NCI-H1105 (cell line): ENCODE measurements at places on chromosomes 5 and 9.

GRCh38 chr9:75855509-75855908 is 35.0 kb upstream of the PCSK5 start:
- DNase-seq, result no peak

- DNase-seq, result no peak
Observed at GRCh38 chr5:75460942-75461610, 50.4 kb downstream of the CERT1 start.

GRCh38 chr5:87302061-87302460 is 34.4 kb downstream of the RASA1 start:
- DNase-seq, result no peak

GRCh38 chr5:92207151-92207550 is 824.0 kb upstream of the ARRDC3 start:
- no peak for DNase-seq

DNA sequence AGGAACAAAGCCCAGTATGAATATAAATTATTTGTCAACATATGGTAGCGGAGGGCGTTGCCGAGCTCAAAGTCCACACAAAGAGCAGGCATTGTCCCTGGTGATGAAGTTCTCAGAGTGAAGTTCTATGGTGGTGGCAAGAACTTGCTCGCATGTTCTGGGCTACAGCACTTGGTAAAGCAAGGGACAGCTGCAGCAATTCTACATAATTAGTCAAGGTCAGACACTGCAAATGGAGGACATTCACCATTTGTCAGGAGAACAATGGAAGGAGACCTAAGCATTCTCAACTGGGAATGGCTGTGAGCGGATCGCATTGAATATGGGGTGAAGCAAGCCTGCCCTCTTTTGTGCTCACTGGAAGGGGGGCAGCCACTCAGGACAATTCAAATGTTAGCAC is 503.8 kb upstream of the ADAMTS16 start:
- DNase-seq, result no peak

- DNase-seq, result no peak
Observed at GRCh38 chr5:135434591-135435466, 12.3 kb downstream of the DCANP1 start.

GRCh38 chr9:3696368-3696767 is 170.6 kb upstream of the RFX3 start:
- DNase-seq, result no peak

- no peak for DNase-seq
Observed at GRCh38 chr5:66169534-66169933, 25.4 kb downstream of the SREK1 start.
